ENCODE measurements at places on chromosomes 1 and 21.

- DNase-seq, result no peak
These were observed 82.9 kb downstream of the SSBP3 start for GRCh38 chr1:54323324-54323739.

- no peak for DNase-seq
These were observed 321.1 kb downstream of the SEC16B start for GRCh38 chr1:177648731-177649265.

GRCh38 chr1:192811594-192812239, 2.9 kb downstream of the RGS2 start:
- no peak for DNase-seq

DNA sequence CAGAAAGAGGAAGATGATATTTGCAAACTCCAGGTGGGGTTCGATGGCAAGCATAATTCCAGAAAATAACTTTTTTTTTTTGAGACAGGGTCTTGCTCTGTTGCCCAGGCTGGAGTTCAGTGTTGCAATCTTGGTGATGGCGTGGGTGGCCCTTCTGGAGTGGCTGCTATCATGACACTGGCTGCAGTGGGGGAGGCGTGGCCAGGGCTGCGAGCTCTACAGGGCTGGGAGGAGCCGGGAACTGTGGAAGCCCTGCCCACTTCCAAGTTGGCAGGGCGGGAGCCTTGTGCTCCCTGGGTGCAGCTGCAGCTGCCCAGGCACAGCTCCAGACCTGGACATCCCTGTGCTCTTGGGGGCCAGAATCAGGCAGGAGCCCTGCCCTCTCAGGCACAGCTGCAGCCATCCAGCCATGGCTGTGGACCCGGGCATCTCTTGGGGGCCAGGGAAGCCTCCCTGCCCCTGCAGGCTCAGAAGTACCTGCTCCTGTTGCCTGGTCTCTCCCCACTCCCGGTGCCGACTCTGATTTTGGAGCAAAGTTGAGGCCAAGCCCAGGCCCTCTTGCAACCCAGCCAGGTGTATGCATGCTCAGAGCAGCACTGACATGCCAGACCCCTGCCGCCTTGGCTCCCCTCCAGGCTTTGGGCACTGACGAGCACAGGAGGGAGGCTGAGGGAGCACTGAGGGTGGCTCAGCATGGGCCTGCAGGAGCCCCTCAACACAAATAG, 7.2 kb upstream of the BCL10 start:
- DNase-seq, result no peak

- no peak for DNase-seq
These were observed 16.2 kb upstream of the TNFRSF1B start for GRCh38 chr1:12150456-12151200.

DNA sequence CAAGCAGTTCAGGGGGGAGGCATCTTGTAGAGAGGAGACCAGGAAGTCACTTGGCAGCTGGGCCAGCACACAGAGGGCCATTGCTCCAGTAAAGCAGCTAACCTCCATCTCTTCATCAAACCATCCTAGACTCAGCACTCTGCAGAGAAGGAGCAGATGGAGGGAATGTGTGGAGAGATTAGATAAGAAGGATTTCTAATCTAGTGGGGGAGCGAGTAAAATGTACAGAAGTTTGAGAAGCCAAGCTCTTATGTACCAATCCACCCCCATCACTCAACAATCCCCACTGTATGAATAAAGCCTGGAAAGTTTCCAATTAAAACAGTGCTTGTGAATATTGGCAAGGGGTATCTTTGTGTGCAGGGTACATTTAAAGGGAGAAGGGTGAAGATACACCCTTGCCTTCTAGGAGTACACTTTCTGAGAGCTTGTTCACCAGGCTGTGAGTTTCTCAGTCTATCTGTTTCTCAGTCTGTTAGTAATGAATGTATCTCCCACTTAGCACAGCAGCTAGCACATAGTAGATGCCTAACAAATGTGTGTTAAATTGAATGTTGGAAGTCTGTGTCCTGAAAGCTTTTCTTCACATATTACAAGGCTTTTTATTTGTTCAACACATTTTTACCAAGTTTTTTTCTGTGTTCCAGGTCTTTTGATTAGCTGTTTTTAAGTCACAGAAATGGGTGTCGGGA, 142.7 kb upstream of the UBE2U start:
- DNase-seq, result no peak

DNA sequence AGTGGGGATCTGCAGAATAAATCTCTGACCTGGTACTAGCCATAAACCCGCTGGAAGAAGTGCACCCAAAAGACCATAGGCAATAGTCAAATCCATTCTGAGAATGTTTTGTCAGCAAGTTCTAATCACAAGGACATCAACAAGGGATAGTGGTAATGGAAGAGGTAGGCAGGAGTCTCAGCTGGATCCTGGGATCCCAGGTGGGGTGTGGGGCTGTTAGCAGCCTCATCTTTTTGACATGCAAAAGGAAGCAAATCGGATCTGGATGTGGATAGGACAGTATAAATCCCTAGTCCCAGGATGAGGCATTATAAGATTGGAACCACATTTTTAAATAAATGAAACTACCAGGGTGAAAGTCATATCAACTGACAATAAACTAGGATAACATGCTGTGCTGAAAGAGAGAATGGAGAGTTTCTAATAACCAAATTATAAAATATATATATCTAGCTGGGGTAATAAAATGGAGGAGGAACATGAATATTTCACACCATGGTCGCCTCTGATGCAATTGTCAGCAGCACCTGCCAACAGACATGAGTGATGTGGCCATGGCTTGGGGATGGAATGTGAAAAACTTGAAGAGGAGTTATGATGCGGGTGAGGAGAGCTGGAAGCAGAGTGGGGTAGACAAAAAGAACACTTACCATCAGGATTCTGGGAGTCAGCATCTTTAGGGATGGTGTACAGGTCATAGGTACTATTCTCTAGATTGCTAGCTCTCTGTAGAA, 23.7 kb upstream of the PEX19 start:
- DNase-seq, result no peak

DNA sequence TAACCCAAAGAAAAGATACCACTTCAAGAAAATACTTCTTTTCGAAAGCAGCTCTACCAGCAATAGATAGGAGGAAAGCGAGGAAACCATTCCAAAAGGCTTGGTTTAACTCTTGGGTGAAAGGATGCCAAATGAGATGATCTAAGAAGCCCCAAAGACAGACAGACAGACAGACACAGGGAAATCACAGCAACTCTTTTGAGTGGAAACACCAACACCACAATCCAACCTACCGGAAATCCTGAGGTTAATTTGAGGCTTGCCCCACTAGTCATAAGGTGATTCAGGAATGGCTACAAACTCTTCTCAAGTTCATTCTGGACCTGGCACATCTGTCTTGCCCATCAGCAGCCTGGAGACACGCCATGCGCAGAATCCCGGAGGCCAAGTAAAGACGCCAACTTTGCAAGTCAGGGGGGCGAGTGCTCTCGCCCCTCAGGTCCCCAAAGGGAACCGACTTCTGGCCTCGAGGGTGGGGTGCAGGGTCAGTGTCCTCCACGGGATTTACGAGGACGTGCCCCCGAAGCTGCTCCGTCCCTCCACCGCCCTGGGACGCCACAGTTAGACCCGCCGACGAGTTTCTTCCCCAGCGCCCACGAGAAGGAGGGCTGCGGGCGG, 778 bp downstream of the EVI5 start:
- peak; percentile 7 for DNase-seq

GRCh38 chr21:41361786-41362604, at the start of gene MX2:
TSS of gene MX2 (plus strand) at chr21:41362027. CDS start at chr21:41376907, 14,880 bp downstream.
- peak; percentile 87 for DNase-seq

- no peak for DNase-seq
These were observed 41.8 kb downstream of the AJAP1 start for GRCh38 chr1:4696161-4696745.

- DNase-seq, result no peak
These were observed 41.3 kb upstream of the DMBX1 start for GRCh38 chr1:46448109-46448911.

DNA sequence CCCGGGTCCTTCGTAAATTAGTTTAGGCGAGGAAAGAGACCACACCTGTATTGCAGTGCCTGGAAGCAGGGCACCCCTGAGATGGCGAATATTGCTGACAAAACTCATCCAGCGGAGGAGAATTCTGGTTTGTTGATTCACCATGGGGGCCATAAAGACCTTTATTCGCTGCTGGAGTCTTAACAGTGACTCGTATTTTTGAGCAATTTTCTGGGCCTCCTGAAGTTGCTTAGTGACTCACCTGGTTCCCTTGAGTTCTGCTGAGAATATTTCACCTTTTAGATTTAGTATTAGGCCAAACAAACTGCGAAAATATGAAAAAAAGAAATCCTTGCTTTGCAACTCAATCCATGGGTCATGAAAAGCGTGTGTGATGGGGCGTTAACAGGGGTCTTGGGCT, 20.6 kb upstream of the H6PD start:
- DNase-seq, result no peak

DNA sequence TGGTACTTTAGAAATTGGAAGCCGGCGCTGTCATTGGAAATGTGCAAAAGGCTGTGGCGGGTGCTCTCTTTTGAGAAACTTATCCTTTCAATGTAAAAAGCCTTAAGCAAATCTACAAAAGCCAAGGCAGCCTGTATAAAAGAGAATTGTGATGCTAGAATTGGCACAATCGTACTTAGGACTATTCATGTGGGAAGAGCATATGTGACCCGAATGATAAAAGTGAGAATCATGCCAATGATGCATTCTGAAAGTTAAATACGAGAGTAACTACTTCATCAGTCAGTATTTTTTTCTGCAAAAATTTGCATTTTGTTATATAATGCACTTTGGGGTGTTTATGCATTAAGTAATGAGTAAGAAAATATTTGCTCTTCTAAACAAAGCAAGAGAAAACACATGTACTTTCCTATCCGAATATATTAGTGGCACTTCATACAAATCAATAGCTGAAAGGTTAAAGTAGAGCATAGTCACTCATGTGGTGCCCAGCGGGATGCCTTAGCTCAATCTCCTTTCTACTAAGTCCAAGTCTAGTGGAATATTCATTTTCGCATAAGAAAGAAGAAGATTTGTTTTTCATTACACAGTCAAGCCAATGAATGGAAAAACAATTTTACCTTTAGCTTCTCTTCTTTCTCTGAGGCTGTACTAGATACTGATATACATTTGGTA, 1256.6 kb upstream of the B3GALT2 start:
- no peak for DNase-seq

Measured in inflammatory macrophage treated with lipopolysaccharide for 1 hour (primary cell).